Right ventricle myocardium inferior (tissue), 1 donor: ENCODE measurements at places on chromosomes 1 and 21.

DNA sequence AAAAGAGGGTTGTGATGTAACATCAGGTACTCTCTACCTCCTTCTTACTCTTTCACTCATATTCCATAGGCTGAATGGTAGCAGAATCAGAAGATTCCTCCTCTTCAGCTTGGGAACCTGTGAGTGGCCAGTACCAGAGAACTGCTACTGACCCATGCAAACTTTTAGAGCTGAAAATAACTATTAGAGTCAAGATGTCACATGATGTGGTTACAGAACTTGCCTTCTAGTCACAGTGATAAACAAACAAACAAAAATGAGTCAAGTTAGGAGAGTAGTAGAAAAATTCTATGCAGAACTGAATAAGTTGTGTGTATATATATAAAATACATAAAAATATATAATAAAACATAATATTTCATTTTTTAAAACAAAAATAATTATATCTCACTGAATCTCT lies 47.6 kb upstream of the RGS1 start:
- DNase-seq, result no peak

- no peak for DNase-seq
These were observed 34.7 kb downstream of the SLC1A7 start for GRCh38 chr1:53107570-53108322.

DNA sequence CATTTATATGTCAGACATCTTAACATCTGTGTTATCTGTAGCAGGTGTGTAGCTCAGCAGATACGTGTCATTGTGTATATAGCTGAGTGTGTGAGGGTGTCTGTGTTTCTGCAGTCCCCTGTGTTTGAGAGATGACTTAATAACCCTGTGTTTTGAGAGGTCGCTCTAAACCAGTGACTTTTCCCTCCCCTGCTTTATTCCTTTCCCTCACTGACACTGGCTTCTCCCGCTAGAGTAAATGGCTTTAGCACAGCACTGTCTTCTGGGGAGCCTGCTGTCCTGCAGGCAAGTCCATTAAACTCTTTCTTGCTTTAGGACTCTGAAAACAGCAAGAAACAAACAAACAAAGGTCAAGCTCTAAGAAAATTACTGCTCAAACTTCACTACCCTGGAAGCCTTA lies 53.0 kb downstream of the VANGL1 start:
- DNase-seq, result no peak

GRCh38 chr1:200802865-200803512 lies 64.3 kb downstream of the CAMSAP2 start:
- DNase-seq, result peak; percentile 72

- DNase-seq, result no peak
These were observed 118.2 kb downstream of the RIPK4 start for GRCh38 chr21:41648591-41649031.

DNA sequence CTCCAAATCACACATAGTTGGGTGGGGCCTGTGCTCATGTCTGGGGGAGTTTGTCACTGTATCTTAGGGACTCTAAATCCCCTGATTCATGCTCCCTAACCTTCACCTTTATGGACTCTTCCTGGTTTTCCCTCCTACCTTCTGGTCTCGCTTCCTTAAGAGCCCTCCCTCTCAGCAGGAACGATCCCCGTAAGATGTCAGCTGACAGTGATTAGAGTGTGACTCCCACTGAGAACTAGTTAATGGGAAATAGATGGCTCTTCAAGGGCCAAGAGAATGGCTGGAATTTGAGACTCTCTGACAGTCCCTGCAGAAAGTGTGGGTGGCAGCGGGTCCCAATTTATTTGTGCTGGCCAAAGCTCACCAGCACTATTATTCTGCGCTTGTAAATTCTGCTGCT lies 22.0 kb downstream of the LYPD8 start:
- no peak for DNase-seq

- DNase-seq, result no peak
These were observed 3.4 kb downstream of the TRIM45 start for GRCh38 chr1:117118137-117118536.

DNA sequence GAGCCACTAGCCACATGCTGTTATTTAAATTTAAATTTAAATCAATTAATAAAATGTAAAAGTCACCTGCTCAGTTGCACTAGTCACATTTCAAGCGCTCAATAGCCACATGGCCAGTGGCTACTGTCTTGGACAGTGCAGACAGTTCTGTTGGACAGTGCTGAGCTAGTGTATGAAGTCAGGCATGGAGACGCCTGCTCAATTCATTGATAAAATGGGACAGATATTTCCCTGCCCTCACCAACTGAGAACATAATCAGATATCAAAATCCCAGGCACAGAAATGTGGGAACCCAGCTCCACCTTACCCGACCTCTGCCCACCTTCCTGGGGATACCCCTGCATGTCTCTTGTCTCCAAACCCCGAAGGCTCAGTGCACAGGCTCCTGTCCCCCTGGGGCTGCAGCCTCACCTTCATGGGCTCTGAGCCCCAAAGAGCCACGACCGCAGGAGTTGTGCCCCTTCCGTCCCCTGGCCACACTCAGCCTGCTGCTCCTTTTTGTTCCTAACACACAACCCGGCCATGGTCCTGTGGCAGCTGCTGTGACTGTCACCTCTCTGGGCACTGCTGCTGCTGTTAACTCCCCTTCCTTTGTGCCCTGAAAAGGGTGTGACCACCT lies 63.5 kb downstream of the TCP10L start:
- DNase-seq, result no peak

GRCh38 chr1:110176299-110176956 lies 26.1 kb downstream of the SLC6A17 start:
- no peak for DNase-seq

DNA sequence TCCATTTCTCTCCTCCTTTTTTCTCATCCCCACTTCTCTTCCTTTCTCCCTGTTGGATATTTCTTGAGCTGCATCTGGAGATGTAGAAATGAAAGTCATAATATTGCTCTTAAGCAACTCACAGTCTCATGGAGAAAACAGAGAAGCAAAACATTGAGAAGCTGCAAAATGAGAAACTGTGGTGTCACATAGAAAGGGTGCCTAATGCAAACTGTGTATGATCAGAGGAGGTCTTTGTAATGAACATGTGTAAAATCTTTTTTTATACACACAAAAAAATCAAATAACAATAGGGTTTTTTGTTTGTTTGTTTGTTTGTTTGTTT lies 11.8 kb upstream of the SLAMF7 start:
- no peak for DNase-seq

DNA sequence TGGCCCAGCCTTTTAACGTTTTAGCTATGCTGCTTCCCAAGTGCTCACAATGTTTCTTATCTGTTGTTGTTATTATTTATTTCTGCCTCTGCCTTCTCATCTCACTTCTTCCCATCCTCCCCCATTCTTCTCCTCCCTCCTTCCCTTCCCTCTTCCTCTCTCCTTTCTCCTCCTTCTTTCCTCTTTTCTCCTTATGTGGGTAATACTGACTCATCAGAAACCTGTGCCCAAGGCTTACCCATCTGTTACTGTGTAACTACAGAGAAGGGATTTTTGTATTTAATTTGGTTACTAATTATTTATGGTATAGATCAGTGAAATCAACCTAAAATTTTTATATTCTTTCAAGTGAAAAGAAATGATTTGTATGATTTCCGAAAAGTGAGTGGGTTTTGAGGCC lies 120.3 kb downstream of the KCNK2 start:
- DNase-seq, result no peak

DNA sequence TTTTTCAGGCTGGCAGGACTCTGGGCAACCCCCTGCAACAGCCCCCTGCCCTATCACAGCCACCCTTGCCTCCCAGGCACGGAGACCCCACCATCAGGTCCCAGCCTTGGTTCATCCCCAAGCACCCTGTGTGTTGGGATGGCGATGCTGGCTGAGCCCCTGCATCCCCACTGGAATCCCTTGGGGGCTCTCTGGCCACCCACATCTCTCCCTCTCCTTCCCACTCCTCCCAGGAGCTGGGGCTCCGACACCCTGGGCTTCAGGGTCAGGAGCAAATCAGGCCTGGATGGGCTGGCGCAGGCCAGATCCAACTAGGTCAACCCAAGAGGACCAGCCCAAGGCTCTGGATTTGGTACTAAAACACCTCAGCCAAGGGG lies 25.9 kb downstream of the COL6A1 start:
- DNase-seq, result no peak

DNA sequence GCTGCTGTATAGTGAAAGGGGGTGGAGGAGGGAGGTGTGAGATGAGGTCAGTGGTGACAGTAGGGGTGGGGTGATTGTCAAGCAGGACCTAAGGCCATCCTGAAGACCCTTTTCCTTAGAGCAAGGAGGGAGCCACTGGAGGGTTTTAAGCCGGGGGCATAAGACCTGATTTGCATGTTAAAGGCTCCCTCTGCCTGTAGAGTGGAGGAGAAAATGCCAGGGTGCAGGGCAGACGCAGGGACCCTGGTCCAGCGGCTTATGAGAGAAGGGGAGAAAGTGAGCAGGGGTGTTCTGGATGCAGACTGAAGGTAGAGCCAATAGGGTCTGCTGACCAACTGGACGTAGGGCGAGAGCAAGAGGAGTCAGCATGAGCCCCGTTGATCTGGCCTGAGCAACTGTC lies 154.1 kb downstream of the TRABD2B start:
- no peak for DNase-seq

DNA sequence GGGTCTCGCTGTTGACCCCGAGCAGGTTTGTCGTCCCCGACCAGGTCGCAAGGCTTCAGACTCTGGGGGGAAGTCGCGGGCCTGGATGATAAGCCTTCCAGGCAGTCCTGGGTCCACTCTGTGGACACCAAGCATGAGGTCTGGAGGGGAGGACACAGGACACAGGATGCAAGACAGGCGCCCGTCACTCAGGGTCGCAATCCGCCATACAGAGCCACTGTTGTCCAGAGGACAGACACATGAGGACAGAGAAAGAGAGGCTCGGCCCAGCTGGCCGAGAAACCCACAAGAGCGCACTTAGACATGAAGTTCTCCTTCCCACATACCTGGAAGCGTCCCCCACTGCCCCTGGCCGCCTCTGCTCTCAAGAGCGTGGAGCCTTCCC lies 4.8 kb upstream of the FOXD2 start:
- DNase-seq, result no peak

GRCh38 chr1:39491146-39491921 lies at the start of gene BMP8A:
TSS of gene BMP8A (plus strand) at chr1:39491636. CDS start at chr1:39491992, 356 bp downstream.
- DNase-seq, result peak; percentile 71

GRCh38 chr1:818618-819291 lies 105.0 kb upstream of the SAMD11 start:
- no peak for DNase-seq

- no peak for DNase-seq
These were observed 55.4 kb downstream of the STUM start for GRCh38 chr1:226603858-226604559.

- no peak for DNase-seq
These were observed 15.1 kb upstream of the TENT5B start for GRCh38 chr1:27027575-27028250.

DNA sequence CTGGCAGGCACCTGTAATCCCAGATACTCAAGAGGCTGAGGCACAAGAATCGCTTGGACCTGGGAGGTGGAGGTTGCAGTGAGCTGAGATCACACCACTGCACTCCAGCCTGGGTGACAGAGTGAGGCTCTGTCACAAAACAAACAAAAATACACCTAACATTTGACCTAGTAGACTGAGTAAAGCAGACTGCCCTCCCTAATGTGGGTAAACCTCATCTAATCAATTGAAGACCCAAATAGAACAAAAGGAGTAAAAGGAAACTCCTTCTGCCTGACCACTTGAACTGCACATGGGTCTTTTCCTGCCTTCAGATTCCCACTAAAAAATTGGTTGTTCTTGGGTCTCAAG lies 19.0 kb upstream of the RBM15 start:
- no peak for DNase-seq
